Stimulated activated CD8-positive, alpha-beta memory T cell treated with anti-CD3 and anti-CD28 coated beads, Interleukin-4, amount 100 ng/mL, for 1 hour (primary cell): ENCODE measurements at places on chromosomes 12 and 14.

- DNase-seq = no peak
Observed at GRCh38 chr14:100651999-100652508, 64.8 kb upstream of the BEGAIN start.

- no peak for DNase-seq
Observed at GRCh38 chr14:65200454-65200853, 98.1 kb upstream of the MAX start.

DNA sequence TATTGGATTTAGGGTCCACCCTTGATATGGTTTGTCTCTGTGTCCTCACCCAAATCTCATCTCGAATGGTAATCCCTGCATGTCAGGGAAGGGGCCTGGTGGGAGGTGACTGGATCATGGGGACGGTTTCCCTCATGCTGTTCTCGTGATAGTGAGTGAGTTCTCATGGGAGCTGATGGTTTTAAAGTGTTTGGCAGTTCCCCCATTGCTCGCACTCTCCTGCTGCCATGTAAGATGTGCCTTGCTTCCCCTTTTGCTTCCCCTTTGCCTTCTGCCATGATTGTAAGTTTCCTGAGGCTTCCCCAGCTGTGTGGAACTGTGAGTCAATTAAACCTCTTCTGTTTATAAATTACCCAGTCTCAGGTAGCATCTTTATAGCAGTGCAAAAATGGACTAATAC is 118.3 kb downstream of the VRK1 start:
- DNase-seq = no peak

GRCh38 chr14:46306267-46306666 is 345.3 kb downstream of the RPL10L start:
- no peak for DNase-seq

DNA sequence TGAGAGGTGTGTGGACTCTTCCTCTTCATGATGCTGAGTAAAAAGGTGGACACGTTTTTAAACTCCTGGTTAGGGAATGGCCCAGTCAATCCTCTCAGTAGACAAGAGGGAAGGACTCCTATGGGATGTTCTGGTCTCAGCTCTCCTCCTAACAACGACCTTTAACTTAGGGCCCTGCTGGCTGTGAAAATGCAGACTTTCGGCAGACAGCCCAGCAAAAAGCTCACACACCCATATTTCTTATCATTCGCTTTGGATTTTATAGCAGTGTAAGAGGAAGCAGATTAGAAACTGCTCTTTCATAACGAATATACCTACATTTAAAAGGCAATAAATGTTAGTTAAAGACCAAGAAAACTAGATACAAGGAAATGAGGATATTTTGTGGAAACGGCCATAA is 18.0 kb upstream of the YARS2 start:
- DNase-seq = no peak

DNA sequence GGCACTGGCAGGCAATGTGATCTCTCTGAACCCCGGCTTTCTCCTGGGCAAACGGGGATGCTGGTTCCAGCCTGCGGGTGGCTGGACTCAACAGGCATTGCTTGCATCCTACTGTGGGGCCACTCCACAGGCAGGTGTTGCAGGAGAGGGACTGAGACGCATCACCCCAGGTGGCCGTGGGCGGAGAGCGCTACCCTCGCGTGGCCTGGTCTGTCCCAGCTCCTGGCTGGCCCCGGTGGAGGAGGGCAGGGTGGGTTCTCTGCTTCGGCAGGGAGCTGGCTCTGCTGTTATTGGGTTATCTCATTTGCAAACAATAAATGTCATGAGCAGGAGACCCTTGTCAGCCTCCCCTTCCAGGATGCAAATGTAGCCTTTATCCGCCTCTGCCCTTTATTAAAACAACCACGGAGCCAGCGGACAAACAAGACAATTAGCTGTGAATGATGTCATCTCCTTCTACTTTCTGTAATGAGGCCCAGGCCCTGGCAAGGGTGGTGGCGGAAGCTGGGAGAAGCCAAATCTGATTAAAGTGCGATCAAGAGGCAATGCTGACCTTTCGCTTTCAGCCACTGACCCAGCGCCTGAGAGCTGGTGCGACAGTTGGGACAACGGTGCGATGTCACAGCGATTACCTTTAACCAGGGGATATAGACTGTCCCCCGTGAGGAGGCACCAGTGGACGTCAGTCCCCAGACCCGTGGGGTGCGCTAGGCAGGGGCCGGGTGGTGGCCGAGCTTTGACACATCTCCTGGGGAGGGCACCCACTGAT is 161.8 kb downstream of the KIF26A start:
- no peak for DNase-seq

GRCh38 chr12:108097160-108097911 is 31.8 kb upstream of the WSCD2 start:
- no peak for DNase-seq

DNA sequence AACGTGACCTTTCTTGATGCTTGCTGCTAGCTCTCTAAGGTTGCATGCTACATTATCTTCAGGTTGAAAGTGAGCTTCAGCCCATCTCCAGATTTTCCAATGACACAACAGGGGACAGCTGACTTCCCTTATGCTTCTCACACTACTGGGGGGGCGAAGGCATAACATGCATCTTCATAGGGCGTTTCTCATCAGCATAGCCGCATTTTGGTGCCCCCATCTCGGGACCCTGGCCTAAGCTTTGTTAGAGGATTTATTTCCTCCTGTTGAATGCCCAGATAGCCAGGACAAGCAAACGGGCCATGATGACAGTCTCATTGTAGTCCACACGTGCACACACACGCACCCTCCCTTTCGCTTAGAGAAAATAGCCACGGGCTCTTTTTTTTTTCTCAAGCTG is 30.7 kb downstream of the SSPN start:
- no peak for DNase-seq
